ENCODE measurements at places on chromosomes 5 and 9.

GRCh38 chr5:1524481-1524798, 680 bp upstream of the LPCAT1 start:
- no peak for DNase-seq

- no peak for DNase-seq
Measured at GRCh38 chr5:7586480-7586879, 190.5 kb downstream of the ADCY2 start.

- DNase-seq, result no peak
Measured at GRCh38 chr9:14428781-14429230, 114.9 kb upstream of the NFIB start.

DNA sequence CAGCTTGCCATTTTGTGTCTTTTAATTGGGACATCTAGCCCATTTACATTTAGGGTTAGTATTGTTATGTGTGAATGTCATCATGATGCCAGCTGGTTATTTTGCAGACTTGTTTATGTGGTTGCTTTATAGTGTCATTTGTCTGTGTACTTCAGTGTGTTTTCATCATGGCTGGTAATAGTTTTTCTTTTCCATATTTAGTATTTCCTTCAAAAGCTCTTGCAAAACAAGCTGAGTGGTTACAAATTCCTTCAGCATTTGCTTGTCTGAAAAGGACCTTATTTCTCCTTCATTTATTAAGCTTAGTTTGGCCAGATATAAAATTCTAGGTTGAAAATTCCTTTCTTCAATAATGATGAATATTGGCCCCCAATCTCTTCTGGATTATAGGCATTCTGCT, 28.5 kb upstream of the TNFSF15 start:
- DNase-seq, result no peak

DNA sequence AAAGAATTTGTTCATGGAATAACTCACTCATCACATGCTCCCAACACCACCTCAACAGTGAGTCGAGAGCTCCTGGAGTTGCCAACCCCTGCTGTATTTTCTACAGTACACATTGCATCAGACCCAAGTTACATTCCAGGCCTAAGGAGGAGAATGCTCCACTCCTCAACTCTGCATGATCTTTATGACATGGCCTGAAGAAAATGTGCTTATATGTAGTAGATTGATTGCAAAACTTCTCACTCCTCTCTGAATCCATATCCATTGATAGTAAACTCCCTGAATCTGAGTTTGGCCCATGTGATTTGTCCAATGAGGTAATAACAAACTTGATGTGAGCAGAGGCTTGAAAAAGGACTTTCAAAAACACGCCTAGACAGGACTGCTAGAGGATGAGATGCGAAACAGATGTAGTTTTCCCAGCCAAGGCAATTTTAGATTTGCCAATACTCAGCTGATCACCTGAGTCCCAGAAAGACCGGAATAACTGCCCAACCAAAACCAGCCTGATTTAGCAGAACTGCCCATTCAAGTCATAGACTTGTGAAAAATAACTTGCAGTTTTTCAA, 29.0 kb upstream of the PAPPA start:
- no peak for DNase-seq

DNA sequence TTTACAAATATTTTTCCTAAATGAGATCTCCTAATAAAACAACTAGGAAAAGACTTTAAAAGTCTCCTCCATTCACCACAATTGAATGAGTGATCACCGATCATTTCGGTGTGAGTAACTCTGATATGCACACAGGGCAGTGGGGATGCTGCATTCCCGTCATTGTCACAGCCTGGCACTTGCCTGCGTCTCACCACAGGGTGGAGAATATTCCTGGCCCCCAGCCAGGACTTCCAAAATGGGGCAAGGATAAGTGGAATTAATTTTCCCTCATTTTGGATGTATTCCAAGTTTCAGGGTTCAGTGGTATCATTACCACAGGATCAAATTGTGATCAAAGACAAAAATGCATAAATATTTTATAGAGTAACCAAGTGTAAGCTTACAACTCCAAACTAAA, 107.1 kb downstream of the CTNND2 start:
- no peak for DNase-seq

DNA sequence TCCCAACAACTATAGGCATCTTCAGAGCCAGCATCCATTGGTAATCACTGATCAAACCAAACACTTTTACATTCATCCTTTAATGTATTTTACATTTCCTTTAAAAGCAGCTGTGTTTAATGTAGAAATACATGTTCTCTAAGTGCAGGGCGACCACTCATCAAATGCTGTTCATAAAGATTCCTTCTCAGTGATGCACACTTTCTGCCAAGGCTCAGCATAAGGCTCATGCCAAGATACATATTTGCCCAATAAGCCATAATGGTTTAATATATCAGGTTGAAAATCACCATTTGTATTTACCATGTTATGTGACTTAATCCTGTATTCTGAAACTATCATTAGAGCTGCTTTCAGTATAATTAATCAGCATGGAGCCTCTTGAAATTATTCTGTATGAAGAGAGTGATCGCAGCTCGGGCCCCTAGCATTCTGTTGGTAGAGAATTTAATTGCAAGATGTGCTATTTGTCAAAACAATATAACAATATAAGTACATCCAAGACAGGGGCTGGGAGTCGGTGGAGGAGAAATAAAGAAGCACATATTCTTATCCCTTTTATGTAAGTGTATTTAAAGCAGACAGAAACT, 267.5 kb downstream of the EBF1 start:
- DNase-seq, result no peak

DNA sequence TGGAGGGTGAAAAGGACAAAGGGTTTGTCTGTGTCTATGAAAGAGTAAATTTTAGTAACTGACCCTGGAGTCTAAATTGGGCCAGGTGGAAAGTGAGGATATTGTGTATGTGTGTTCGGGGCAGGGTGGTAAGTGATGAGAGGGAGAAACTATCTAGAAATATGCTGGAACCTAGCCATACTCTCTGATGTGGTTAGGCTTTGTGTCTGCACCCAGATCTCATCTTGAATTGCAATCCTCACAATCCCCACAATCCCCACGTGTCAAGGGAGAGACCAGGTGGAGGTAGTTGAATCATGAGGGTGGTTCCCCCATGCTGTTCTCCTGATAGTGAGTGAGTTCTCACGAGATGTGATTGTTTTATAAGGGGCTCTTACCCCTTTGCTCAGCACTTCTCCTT, 60.6 kb downstream of the COMMD10 start:
- no peak for DNase-seq

DNA sequence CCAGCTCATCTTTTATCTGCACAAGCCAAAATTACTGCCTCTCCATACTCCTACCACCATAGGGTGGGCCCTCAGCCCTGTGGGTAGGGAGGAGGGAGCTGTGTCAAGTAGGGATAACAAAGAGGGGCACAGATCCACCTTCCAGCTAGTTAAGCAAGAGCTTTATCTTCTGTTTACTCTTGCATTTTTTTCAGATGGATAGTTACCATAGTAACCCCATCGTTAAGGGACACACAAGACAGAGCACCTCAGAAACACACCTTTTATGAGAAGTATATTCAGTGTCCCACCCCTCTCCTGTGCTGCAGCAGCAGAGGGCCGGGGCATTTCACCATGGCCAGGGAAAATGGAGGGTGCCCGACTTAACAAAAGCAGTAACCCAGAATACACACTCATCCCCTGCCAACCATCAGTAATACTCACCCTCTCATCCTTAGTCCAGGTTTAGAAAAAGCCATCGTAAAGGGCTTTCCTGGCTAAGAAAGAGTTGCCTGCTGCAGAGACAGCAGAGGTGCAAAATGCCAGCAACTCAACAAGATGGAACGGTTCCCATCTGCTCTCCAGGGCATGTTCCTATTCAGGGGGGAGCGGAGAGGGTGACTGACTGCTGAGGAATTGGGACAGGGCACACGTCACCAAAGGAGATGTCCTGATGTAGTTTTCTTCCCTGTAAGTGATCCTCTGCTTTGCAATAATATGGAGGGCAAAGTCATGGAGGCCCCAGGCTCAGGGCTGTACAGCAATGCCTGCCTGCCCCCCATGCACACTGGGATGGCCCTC, 25.1 kb downstream of the MACROH2A1 start:
- DNase-seq, result no peak

DNA sequence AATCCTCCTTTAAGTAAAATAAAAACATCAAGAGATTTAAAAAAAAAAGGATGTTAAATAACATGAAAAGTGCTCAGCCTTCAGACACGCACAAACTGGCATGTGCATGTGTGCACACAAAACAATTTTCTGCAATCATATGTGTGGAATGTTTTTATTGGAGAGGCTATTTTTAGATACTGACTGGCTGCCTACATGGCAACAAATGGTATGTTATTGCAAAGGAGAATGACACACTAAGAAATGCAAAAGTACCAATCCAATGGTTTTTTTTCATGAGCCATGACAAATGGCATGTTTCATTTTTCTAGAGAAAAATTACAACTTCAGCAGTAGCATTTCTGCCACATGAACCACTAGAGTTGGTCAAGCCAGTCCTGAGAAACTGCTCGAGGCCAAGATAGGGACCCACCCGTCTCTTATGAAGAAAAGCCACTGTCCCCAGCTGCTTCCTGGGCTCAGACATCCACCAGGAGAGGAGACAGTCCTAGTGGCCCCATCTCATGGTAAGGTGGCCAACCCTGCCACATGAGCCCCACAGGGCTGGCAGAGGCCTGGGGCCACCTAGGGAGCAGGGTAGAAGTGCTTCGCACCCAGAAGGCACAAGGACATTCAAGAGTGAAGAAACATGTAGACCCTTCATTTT, 116.4 kb downstream of the MYO10 start:
- DNase-seq, result no peak

- no peak for DNase-seq
Measured at GRCh38 chr5:139657363-139658321, 9.5 kb downstream of the CXXC5 start.

DNA sequence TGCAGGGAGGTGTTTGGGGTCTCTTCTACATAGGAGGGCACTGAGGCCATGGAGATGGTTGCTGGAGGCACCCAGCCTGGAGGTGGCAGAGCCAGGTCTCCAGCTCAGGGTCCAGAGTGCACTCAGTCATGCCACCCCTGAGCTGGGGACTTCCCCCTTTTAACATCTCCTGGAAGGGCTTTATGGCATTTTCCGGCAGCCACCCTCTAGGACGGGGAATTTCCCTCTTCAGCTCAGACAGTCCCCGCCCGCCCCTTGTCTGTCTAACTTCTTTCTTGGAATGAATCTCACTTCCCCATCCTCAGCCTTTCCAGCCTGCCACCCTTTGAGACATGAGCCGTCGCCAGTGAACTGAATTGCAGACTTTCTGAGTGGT, 49.9 kb downstream of the COL15A1 start:
- no peak for DNase-seq

DNA sequence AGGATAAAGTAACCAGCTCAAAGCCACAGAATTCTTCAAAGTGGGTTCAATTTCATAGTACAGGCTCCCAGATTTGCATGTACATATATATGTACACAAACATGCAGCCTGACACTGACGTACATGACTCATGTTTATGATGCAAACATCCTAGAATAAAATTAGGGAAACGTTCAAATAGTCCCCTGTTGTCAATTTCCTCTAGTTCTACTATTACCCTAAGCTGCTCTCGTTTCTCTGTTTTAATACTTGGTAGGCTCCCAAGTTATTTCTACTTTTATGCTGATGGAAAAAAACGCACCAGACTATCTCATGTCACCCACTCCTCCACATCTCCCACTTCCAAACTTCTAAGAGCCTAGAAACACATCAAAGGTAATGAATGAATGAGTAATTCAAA, 229.7 kb downstream of the EPB41L4A start:
- DNase-seq, result no peak

- DNase-seq, result no peak
Measured at GRCh38 chr9:129822898-129823541, 916 bp downstream of the TOR1A start.

DNA sequence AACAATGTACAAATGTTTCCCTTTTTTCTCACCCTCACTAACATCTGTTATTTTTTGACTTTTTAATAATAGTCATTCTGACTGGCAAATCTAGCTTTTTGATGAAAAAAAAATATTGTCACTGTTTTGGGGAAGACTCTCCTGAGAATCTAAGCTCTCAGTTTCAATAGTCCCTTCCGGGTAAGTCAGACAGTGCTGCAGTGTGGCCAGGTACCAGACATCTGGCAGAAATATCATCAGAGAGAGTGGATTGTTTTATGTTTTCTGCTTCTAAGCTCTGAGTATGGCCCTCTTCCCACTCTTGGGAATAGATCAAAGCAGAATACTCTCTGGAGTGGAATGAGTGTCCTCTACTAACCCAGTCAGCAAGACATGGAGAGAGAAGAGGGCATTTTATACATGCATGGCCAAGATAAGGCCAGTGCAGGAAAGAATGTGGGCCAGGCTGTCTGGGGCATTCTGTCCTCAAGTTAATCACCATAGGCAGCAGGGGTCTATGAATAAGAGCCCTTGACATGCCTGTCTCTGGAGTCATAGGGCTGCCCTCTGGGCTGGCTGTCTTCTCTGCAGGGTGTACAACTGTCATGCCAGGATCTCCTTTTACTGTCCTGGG, 38.5 kb upstream of the OR2S2 start:
- DNase-seq, result no peak

DNA sequence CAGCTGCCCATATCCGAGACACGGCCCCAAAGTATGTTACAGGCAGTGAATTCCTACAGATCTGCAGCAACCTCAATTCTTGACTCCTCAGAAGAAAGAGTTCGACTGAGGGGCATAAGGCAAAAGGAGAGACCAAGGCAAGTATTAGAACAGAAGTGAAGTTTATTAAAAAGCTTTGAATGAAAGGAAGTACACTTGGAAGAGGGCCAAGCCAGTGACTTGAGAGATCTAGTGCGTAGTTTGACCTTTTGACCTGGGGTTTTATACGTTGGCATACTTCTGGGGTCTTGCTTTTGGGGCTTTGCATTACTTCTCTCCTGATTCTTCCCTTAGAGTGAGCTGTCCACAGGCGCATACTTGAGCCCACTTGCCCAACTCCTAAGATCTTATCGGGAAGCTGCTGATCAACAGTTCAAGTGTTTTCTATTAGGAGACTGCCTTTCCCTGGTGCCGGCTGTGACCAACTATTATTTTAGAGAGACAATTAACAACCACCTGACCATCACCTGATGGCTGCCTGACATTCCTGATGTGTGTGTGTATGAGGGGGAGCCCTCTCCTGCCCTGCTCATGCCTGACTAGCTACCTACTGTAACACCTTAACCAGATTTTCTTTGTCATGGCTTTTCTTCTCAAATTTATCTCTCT, 1.5 kb upstream of the DEPDC1B start:
- DNase-seq, result no peak

- no peak for DNase-seq
Measured at GRCh38 chr9:96420468-96421219, 2.5 kb upstream of the ZNF367 start.

DNA sequence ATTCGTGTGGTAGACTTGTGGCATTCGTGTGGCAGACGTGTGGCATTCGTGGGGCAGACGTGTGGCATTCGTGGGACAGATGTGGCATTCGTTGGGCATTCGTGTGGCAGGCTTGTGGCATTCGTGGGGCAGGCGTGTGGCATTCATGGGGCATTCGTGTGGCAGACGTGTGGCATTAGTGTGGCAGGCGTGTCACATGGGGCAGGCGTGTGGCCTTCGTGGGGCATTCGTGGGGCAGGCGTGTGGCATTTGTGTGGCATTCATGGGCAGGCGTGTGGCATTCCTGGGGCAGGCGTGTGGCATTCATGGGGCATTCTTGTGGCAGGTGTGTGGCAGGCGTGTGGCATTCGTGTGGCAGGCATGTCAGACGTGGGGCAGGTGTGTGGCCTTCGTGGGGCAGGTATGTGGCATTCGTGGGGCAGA, 106.0 kb downstream of the EHMT1 start:
- DNase-seq, result no peak

- no peak for DNase-seq
Measured at GRCh38 chr9:76926324-76926741, 20.4 kb upstream of the PRUNE2 start.
